ENCODE measurements at places on chromosomes 3 and 15.
A peak's percentile ranks its signal among the peaks of the same experiment; 100 is the strongest.

DNA sequence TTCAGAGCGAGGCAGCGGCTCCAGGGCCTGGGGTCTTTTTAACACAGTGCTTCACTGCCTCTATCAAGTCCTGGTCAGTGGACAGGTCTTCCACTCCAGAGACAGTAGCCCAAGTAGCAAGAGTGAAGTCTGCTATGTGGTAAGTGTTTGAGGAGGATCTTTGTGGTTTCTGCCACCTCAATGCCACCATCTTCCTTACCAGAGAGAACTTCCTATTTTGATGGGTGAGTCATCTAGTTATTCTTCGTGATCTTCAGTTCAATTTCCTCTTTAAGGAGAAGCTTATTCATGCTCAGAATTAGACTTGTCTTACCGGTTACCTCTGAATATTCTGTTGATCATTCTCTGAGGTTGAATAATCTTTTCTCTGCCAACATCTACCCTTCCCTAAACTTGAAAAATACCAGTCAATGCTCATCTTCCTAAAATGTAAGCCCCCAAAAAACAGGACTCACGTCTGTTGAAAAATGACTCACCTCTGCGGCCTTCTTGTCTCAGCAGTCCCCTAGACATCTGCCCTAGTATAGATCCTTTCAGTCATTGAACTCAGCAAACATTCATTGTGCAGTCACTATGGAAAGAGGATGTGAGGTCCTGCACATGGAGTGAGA lies 32.2 kb upstream of the BCL6 start:
- peak; percentile 6 for DNase-seq

GRCh38 chr15:74283368-74283767 lies 47.2 kb downstream of the CCDC33 start:
- no peak for DNase-seq

DNA sequence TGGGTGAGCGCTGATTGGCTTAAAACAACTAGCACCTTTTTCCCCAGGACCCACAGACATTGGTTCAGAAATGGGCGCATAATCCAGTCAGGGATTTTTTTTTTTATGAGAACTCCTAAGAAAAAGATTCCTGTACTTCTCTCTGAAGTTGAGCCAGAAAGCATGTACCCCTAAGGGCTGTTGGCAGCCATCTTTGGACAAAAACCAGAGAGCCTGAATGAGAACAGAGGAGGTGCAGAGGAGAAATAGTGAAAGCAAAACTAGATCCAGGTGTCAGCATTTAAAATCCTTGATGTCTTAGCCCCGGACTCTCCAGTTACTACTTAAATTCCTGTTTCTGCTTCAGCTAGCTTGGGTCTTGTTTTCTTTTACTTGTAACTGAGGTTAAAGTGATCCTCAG lies 1.9 kb upstream of the SLC27A2 start:
- DNase-seq: no peak

DNA sequence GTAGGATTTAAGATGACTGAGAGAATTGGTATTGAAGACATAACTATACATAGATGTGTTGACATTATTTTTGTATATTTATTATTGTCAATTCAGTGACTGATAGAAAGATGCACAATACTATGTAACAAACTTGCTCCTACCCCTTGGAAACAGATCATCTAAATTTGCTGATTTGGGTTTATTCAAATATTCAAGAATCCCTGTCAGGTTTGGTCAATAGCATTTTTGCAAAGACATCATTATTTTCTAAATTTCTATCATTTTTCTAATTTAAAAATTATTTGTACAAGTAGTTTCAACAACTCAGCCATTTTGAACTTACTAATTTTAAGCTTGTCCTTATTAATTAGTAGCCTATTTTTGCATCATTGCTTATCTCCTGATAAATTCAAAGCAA lies 1463.4 kb downstream of the SI start:
- no peak for DNase-seq

DNA sequence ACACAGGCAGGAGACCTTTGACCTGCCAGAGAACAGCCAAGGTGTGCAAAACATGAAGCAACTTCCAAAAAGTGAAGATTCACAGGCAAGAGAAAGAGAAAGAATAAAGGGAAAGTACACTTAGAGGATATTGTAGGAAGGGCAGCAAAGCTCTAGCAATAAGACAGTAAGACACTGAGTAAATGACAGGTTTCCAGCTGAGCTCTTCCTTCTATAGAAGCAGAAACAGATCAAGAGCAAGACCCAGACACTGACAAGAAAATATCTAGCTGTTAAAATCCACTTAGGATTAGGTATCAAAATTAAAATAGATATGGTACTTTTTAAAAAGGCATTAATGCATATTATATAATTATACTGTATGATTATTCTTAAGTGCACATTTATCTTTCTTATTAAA lies 333.4 kb downstream of the RAP2B start:
- DNase-seq: no peak

DNA sequence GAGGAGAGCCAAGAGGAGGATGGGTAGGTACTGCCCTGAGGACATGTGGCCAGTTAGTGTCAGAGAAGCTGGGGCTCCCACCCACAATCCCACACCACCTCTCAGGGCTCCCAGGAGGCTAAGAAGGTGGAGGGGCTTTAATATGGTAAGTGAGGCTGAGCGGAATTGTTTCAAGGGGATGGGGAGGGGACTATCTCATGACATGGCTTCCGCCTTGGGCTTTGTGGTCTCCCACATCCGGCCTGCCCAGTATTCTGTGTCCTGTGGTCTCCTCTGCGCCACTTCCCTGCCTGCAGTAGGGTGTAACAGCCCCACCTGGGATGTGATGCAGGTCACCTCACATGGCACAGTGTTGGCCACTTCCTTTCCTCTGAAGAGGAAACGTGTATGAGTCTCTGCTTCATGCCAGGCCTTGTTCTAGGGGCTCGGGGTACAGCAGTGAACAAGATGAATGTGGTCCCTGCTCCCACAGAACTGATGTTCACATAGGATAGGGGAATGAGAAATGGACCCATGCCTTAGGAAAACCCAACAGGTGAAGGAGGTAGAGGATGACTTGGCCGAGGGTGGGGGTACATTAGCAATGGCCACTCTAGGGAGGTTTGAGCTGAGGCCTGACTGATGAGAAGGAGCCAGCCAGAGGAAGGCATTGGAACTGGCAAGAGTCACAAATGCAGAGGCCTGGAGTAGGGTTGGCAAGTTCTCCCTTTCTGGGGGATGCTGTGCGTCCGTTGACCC lies 3.2 kb downstream of the NEIL1 start:
- DNase-seq: peak; percentile 50

DNA sequence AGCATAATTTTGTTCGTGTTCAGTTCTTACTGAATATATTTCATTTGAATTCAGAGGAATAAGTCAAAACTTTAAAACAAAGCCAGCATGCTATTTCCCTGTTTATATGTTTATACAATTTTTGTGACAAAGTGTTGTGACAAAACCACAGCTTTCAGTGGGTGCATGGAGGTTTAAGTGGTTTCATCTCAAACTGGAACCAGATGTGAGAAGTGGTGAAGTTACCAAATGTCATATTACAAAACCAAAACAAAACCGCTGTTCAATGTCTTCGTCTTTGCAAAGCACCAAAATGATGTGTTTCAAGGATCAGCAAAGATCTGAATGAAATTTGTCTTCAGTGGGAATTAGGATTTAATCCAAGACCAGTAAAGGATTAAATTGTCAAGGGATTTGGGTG lies 59.3 kb upstream of the OSTN start:
- no peak for DNase-seq

DNA sequence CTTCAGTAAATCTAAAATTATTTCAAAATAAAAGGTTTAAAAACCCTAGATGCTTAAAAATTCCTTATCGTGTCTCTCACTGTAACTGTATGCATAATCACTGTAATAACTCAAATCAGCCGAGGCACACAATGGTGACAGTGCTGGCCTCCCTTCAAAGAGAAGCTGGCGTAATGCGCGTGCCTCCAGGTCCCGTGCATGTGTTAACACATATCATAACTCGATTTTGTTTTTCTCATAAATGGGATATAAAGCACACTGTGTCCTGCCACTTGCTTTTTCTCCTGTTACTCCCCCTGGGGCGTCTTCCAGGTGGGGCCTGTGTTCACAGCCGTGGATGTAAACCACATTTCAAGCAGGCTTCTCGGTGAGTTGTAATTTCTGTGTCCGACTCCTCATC lies 56.0 kb downstream of the TPRA1 start:
- no peak for DNase-seq

GRCh38 chr15:92715758-92716157 lies 60.2 kb upstream of the FAM174B start:
- DNase-seq: no peak

GRCh38 chr3:171257251-171258203 lies 202.7 kb downstream of the TNIK start:
- DNase-seq: no peak

DNA sequence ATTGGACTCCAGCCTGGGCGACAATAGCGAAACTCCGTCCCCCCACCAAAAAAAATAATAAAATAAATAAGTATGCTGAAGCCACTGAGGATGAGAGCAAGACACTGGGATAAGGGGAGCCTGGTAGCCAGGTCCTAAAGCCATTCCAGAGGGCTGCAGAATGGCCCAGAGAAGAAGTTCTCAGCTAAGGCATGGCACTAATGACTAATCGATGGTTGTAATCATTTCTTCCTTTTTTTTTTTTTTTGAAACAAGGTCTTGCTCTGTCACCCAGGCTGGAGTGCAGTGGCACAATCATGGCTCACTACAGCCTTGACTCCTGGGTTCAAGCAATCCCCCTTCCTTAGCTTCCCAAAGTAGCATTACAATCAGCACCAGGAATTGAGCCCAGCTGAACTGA lies 25.6 kb upstream of the ZNF774 start:
- no peak for DNase-seq

DNA sequence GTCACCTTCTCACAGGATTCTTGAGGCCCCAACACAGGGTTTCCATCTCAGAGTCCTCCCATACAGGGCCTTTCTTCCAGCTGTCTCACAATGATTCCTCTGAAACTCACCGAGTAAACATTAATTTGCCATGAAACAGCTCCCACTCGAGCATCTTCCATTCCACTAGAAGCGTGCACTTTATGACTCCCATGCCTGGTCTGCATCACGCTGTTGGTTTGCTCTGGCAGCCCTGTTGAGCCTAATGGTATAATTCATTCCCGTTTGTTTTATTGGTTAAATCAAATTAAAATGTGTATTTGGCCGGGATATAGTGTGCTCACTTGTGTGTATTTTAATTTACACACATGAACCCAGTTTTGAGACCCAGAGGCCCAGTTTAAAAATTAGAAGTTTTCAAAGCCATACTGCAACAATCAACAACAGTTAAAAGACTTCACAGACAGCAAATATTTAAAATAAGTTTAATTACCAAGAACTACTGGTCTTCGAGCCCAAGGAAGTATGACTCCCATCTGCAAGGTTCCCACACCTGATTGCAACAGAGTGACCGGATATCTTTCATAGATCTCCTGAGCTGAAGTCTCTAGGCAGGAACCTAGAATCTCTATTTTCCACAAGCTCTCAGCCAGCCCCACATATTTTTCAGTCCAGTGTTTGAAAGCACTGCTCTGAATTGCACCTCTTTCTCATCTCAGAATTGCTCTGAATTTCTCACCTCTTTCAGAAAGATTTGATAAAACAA lies 42.3 kb upstream of the GYG1 start:
- DNase-seq: no peak

- no peak for DNase-seq
Measured at GRCh38 chr3:194225988-194226663, 90.2 kb downstream of the HES1 start.

GRCh38 chr3:120442975-120443517 lies 7.7 kb downstream of the FSTL1 start:
- no peak for DNase-seq

GRCh38 chr15:87710406-87710805 lies 546.1 kb downstream of the NTRK3 start:
- no peak for DNase-seq

DNA sequence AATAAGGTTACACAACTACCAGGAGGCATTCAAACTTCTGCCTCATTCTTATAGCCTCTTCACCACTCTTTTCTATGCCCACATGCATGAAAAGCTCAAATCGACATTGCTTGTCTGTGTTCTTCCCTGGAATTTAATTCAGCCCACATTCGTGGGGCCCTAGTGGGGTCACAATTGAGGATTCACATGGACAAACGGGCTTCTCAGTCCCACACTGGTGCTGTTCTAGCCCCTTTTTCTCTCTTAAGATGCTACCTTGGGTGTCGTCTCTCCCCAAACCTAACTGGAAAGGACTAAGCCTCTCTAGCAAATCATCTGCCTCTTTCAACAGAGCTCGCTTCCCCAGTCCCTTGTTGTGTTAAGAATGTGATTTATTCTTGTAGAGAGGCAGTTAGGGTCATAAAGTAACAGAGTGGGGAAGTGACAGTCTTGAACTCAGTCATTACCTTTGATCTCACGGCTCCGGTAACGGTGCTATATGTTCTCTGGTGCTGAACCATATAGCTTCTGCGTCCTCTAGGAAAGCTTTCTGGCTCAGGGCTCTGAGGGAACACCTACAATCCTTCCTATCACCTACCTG lies 4.9 kb downstream of the LPP start:
- no peak for DNase-seq

GRCh38 chr3:172647080-172647479 lies 63.8 kb downstream of the NCEH1 start:
- no peak for DNase-seq

- DNase-seq: no peak
Measured at GRCh38 chr3:112557976-112558375, 3.8 kb downstream of the ATG3 start.

GRCh38 chr15:101004500-101004899 lies 85.3 kb downstream of the LRRK1 start:
- no peak for DNase-seq

- no peak for DNase-seq
Measured at GRCh38 chr3:111595232-111595631, at the start of gene ZBED2. Gene ZBED2 (minus strand): TSS chr3:111595346. CDS start chr3:111594201, 1,145 bp downstream.

DNA sequence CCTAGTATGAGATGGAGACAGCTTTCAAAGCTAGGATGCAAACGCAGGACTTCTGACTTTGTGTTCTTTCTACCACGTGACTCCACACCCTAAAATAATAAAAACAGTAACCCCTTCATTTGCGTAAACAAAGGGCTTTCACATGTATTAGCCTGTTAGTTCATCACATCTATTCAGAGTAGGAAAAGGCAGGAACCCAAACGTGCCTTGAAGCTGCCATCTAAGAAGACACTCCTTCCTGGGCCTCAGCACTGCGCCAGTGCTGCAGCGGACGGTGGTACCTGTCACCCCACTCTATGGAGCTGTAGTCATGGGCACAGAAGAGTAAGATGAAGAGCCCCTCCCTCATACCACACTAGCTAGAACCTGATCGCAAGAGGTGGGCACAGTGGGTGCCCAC lies 34.3 kb downstream of the PLD1 start:
- DNase-seq: no peak

DNA sequence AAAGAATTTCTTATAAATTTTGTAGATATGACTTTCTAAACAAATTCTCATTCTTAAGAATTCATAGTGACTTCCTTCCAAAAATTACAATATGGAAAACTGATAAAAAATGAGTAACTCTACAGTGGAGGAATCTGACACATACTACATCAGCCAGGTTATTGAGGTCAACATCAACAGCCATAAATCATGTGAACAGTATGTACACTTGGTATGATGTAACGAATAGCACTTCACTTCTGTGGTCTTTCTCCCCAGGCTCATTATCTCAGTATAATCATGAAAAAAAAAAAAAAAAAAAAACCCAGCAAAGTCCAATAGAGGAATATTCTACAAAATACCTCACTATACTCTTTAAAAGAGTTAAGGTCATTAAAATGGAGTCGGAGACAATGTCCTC lies 111.2 kb upstream of the SUCLG2 start:
- no peak for DNase-seq
